Adrenal gland (tissue), 19 donors: ENCODE measurements at places on chromosomes 2 and 18. TPM values are rescaled to one million over a fixed set of nuclear protein-coding genes. Genes with fewer than 3 reads are reported as not detected.

DNA sequence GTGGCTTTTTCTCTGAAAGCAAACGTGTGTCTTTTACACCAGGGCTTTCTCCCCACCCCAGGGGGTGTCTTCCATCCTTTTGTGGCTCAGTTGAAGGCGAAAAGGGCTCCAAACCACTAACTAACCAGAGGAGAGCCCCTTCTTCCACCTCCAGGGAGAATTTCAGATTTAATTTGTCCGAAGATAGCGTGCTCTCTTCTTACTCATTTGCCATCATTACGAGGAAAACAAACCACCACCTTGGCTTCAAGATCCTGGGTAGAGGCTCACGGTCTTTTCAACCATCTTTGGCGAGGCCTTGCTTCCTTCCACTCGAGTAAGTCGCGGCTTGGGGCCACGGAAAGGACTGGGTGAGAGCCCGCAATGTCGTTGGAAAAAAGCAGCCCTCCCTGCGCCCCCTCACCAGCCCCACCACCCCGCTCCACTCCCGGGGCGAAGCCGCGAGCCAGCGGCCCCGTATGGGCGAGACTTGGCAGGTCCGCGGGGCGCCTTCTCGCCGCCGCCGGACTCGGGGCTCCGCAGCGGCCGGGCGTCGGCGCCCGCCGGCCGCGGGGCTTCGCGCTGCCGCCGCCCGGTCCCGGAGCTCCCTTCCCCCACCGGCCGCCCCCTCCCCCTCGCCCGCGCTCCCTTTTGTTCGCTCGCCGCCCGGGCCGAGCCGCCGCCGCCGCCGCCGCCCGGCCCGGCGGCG is 1.7 kb upstream of the ZNF532 start:
- no peaks in the 10 kb centered on the region for H3K27me3 ChIP-seq
- DNase-seq, result no peak
- peak overlapping the region; percentile 61 for H3K4me3 ChIP-seq
- peak overlapping the region; percentile 19 for H3K27ac ChIP-seq
- peaks cover 5% of the 10 kb centered on the region for H3K4me1 ChIP-seq

DNA sequence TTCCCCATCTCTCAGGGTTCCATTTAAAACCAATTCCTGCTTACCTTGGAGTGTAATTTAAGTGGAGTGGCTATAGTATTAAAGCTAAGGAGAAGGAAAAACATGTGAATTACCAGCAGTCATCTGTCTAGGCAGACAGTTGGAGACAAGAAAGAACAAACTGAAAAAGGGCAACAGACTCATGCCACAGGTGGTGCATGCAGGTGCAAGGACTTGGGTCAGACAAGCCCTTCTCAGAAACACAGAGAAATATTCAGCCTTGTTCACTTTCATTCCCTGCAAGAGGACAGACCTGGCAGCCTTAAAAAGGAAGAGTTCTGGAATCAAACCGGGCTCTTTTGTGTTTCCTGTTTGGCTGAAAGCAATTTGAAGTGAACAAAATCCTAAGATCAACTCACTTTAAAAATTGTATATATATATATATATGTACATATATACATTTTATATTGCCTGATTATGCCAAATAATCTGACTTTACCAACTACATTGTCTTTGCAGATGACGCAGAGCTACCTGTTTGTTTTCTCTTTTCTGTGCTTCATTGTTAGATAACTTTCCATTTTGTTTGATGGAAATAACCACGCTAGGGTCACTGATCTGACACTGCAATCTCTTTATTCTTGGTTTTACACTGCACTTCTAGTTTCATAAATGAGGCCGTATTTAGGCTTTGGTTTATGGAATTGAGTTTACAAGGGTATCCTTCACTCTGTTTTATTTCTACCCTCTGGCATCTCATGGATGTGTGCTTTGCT is 35.1 kb upstream of the VPS54 start:
- H3K27me3 ChIP-seq, result no peaks in the 10 kb centered on the region
- H3K4me3 ChIP-seq, result no peak overlapping the region
- no peaks in the 10 kb centered on the region for H3K4me1 ChIP-seq
- H3K36me3 ChIP-seq, result no peaks in the 10 kb centered on the region

DNA sequence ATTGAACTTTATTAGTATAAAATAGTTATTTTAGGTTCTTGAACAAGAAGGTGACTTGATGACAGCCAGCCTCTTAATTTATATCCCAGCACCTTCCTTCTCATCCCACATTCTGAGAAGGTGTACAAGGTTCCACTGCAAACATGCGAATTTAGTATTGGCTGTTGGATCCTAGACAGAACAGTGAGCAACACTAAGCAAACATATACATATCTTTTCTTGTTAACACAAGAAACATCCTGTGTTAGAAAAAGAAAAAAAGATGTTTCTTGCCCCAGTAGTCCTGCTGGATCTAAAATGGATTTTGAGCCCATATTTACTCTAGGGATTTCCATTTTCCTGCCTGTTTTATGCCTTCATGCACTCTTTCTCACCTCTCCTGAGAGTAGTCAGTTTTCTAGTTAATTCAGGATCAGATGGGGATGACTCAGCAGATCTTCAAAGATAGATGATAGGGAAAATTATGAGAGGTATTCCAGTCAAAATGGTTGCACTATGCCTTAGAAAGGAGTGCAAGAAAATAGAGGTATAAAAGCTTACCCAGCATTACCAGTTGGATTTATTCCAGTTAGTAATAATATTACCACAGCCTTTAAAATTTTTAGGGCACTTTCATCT is 336.5 kb downstream of the MEIS1 start:
- H3K27me3 ChIP-seq, result no peaks in the 10 kb centered on the region
- no peaks in the 10 kb centered on the region for H3K4me1 ChIP-seq
- no peak overlapping the region for H3K27ac ChIP-seq
- DNase-seq, result no peak
- no peaks in the 10 kb centered on the region for H3K36me3 ChIP-seq

DNA sequence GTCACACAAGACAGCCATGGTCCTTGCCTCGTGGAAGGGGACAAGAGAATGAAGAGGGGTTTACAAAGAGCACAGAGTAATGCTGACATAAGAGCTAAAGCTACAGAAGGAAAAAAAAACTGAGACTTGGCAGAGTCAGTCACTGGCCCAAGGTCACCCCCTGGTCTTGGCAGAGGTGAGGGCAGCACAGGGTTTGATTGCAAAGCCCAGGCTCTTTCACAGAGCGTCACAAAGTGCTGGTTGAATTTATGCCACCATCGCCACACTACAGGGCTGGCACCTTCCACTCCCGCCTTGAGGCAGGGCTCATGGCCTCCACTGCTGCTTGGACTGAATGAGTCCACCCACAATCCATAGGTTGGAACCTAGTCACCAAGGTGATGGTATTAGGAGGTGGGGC is 190.2 kb downstream of the INHBB start:
- H3K27me3 ChIP-seq, result no peaks in the 10 kb centered on the region
- no peaks in the 10 kb centered on the region for H3K36me3 ChIP-seq
- no peak overlapping the region for H3K4me3 ChIP-seq

DNA sequence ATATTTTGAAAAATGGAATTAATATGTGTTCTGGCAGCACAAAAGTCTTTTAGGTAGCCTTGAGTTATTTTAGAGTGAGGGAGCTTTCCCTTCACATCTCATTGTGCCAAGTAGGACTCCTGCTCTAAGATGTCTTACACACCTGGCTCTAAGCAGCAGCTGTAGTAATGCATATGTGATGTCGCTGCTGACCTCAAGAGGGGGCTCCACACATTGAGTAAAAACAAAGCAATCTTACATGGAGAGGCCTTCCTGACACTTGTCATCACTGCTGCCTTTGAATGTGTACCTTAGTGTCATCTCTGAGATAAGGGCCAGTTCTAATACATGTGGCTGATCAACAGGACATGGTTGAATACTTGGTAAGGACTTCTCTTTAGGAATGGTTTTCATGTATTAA is 75.8 kb downstream of the ACTR3 start:
- no peak overlapping the region for H3K27ac ChIP-seq
- no peak overlapping the region for H3K4me3 ChIP-seq
- DNase-seq, result no peak
- H3K36me3 ChIP-seq, result no peaks in the 10 kb centered on the region
- H3K27me3 ChIP-seq, result no peaks in the 10 kb centered on the region

DNA sequence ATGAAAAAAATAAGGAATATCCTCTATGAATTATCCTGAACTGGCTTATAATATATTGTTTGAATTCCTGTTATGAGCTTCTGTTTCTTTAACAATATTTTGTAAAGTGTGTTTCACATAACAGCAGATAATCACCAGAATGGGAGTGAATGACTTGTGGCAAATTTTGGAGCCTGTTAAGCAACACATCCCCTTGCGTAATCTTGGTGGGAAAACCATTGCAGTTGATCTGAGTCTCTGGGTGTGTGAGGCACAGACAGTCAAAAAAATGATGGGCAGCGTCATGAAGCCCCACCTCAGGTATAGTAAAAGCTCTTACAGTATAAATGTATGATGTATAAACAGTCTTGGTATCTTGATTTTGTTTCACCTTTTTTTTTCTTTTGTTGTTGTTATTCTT is 5.9 kb downstream of the GEN1 start:
- peaks cover 2% of the 10 kb centered on the region for H3K4me1 ChIP-seq
- no peak overlapping the region for H3K27ac ChIP-seq
- no peak overlapping the region for H3K4me3 ChIP-seq
- no peaks in the 10 kb centered on the region for H3K27me3 ChIP-seq

GRCh38 chr2:232120911-232121310 is 159.4 kb downstream of the DIS3L2 start:
- no peak overlapping the region for H3K4me3 ChIP-seq
- H3K27ac ChIP-seq, result no peak overlapping the region
- H3K36me3 ChIP-seq, result no peaks in the 10 kb centered on the region
- no peaks in the 10 kb centered on the region for H3K27me3 ChIP-seq
- H3K4me1 ChIP-seq, result no peaks in the 10 kb centered on the region

GRCh38 chr18:7789856-7790552 is 222.9 kb downstream of the PTPRM start:
- no peak overlapping the region for H3K27ac ChIP-seq
- no peak for DNase-seq
- H3K4me1 ChIP-seq, result no peaks in the 10 kb centered on the region
- H3K36me3 ChIP-seq, result no peaks in the 10 kb centered on the region
- H3K27me3 ChIP-seq, result no peaks in the 10 kb centered on the region

- H3K27me3 ChIP-seq, result no peaks in the 10 kb centered on the region
- no peak overlapping the region for H3K27ac ChIP-seq
- H3K4me3 ChIP-seq, result no peak overlapping the region
- H3K4me1 ChIP-seq, result no peaks in the 10 kb centered on the region
- H3K36me3 ChIP-seq, result no peaks in the 10 kb centered on the region
- peak; percentile 26 for DNase-seq
Measured at GRCh38 chr2:109031476-109032228, 42.6 kb upstream of the EDAR start.

DNA sequence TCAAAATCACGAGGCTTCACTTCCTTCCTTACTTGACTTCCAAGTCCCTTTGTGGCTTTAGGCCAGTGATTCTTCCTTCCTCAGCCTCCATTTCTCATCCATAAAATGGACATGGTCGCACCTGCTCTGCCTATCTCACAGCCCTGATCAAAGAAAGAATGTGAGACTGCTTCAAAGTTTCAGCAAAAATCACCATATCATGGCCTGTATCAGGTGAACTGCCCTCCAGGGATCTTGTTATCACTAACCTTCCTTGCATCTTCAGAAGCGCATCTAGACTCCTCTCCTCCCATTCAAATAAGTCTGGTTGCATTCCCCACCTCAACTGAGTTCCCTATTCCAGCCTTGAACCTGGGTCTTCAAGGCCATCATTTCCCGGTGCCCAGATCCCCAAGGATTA is 96.5 kb downstream of the TTC32 start:
- H3K27me3 ChIP-seq, result no peaks in the 10 kb centered on the region
- no peak overlapping the region for H3K27ac ChIP-seq
- H3K36me3 ChIP-seq, result no peaks in the 10 kb centered on the region
- no peak overlapping the region for H3K4me3 ChIP-seq
- DNase-seq, result no peak

DNA sequence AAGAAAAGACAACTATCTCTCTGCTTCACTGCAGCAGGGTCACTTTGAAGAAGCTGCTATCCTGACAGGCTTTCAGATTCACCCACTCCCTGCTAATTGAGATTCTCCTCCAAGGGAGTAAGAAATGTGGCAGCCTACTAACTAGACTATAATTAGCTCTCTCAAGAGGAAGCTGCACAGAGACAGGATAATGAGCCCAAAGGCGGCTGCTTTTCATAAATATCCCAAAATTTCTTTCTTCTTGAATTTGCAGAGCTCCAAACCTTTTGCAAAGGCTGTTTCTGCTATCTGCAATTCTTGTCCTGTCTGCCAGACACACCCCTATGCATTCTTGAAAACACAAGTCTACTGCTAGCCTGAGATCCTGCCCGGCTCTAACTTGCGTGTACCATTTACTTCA is 54.0 kb upstream of the RNU4ATAC start:
- no peak for DNase-seq
- peaks cover 5% of the 10 kb centered on the region for H3K4me1 ChIP-seq
- H3K27ac ChIP-seq, result no peak overlapping the region
- H3K27me3 ChIP-seq, result no peaks in the 10 kb centered on the region
- no peak overlapping the region for H3K4me3 ChIP-seq

DNA sequence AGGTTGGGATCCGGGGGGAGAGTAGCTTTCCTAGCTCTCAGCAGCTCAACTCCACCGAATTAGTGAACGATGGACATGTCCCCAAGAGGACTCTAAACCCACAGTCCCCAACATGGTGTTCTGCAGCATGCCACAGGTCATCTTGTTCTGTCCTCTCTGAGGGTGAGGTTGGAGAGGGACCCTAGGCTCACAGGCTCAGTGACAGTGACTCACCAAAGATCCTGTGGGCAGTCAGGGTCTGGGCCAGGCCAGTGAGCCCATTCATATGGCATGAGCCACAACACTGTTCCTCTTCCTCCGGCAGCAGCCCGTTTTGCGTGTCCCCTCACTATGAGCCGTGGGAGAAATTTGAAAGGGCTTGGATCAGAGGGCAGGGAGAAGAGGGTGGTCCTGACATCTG is 2.8 kb upstream of the SLC20A1 start:
- no peak overlapping the region for H3K4me3 ChIP-seq
- H3K27me3 ChIP-seq, result no peaks in the 10 kb centered on the region
- peak; percentile 22 for DNase-seq

DNA sequence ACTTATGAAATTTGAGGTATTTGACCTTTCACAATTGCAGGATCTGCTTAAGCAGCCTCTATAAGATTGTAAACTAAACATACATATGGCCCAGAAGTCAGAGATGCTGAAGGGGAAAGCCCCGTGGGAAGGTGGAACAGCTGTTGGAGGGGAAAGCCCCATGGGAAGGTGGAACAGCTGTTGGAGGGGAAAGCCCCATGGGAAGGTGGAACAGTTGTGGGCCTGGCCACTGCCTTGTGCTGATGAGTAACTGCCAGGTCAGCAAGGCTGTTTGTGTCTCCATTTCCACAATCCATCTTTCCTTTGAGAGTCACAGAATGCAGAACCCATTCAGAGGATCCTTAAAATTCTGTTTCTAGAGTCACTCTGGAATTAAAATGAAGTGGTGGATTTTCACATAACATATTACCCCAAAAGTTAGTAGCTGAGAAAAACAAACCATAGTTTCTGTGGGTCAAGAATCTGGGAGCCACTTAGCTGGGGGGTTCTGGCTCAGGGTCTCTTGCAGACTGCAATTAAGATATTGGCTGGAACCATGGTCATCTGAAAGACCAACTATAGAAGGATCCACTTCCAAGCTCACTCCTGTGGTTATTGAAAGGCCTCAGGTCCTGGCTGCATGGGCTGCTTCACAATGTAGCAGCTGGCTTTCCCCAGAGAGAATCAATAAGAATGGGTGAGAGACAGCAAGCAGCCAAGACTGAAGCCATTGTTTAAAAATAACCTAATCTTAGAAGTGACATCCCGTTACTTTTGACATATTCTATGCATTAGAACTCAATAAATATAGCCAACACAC is 86.6 kb upstream of the CAVIN2 start:
- H3K36me3 ChIP-seq, result no peaks in the 10 kb centered on the region
- no peaks in the 10 kb centered on the region for H3K4me1 ChIP-seq
- no peak for DNase-seq
- no peaks in the 10 kb centered on the region for H3K27me3 ChIP-seq

MRPL19 gene
- 60.4 TPM for total RNA-seq

OTOS gene
- total RNA-seq, result not detected

KLHL14 gene
- total RNA-seq, result 0.32 TPM
